ENCODE measurements at places on chromosomes 12 and 14.

GRCh38 chr12:131639270-131639940 lies 71.5 kb upstream of the SFSWAP start:
- DNase-seq = no peak

DNA sequence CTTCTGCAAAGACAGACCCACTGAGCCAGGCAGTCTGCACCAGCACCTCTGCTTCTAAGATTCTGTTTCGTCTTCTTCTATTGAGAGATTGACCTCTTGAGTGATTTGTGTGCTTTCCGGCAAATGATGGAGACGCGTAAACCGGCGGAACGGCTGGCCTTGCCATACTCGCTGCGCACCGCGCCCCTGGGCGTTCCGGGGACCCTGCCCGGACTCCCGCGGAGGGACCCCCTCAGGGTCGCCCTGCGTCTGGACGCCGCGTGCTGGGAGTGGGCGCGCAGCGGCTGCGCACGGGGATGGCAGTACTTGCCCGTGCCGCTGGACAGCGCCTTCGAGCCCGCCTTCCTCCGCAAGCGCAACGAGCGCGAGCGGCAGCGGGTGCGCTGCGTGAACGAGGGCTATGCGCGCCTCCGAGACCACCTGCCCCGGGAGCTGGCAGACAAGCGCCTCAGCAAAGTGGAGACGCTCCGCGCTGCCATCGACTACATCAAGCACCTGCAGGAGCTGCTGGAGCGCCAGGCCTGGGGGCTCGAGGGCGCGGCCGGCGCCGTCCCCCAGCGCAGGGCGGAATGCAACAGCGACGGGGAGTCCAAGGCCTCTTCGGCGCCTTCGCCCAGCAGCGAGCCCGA lies 703 bp downstream of the ASCL4 start:
- DNase-seq = no peak

DNA sequence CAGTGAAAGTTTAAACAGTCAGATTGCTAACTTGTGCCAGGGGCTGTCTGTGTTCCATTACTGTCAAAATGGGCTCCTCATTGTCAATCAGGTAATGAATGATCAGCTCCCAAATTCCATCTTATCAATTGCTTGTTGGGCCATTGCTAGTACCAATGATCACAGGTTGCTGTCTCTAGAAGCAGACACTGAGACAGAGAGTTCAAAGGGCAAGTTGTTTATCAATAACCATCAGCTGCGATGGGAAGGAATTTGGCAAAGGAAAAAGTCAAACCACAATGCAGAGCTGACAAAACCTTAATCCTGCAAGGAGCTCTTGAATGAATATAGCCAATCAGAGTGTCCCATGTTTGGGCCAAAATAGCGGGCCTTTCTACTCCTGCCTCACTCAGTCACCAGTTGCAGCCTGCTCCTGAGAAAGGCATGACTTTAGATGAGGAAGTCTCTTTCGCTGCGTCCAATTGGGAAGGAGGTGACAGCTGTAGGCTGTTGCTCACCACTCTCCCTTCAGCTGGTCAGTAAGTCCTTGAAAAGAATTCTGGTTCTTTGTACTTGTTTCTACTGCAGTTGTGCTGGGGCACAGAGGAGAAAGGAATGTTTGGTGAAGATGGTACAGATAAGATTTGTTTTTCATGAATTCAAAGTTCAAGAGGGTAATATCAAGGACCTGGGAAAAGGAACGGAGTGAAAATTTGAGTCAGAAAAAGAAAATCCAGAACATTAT lies 179.2 kb upstream of the PDE3A start:
- DNase-seq = peak; percentile 25

GRCh38 chr12:91555436-91556415 lies 373.1 kb upstream of the DCN start:
- no peak for DNase-seq

GRCh38 chr14:49946320-49947141 lies 53.6 kb downstream of the ARF6 start:
- DNase-seq = no peak

DNA sequence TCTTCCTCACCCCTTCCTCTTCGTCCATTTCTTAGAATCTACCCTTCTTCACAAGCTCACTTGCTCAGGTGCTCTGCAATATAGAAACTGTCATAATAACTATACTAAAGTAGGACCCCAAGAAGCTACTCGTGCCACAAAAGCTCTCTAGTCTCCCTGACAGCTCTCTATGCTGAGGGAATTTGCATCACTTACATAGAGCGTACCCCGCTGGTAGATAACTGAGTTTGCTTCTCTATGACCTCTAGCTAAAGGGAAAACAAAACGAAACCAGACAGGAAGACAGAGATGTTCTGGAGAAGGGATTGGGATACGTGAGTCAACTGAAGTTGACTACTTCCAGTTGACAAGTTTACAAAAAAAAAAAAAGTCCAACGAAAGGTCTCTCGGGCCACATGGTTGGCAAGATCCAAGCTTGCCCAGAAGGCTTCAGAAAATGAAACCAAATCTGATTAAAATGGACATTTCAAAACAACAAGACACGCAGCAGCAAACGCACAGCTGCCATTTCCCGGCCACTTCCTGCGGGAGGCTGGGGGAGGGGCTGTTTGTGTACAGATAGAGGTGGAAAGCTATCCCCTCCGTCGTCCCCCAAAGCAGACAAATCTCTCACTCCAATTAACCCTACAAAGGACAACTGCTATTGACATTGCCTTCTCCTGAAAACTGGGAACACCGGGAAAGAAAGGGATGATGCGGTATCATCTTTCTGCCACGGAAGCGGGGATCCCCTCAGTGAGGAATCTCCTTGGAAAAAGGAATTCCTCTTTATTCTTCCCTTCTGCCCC lies 1.3 kb downstream of the BAZ2A start:
- DNase-seq = peak; percentile 66

DNA sequence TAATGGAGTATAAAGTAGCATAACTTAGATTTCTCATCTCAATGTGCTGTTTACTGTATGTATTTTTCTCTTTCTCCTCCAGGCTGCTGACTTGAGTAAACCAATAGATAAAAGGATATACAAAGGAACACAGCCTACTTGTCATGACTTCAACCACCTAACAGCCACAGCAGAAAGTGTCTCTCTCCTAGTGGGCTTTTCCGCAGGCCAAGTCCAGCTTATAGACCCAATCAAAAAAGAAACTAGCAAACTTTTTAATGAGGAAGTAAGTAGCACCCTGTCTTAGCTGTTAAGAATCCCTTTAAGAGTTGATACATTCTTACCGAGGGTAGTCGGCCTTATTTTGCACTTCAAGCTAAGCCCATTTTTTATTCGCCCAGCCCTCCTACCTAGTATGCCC lies 55.2 kb downstream of the WDR20 start:
- no peak for DNase-seq

- DNase-seq = no peak
These were observed 8.7 kb upstream of the ITFG2 start for GRCh38 chr12:2803635-2804392.

GRCh38 chr14:75675265-75675960 lies 14.4 kb downstream of the TTLL5 start:
- no peak for DNase-seq

GRCh38 chr12:59149995-59150642 lies 229.8 kb upstream of the LRIG3 start:
- peak; percentile 79 for DNase-seq

- no peak for DNase-seq
These were observed 157.0 kb downstream of the MYRFL start for GRCh38 chr12:69981881-69982475.

- DNase-seq = no peak
These were observed 54.1 kb upstream of the NUAK1 start for GRCh38 chr12:106192659-106193393.

DNA sequence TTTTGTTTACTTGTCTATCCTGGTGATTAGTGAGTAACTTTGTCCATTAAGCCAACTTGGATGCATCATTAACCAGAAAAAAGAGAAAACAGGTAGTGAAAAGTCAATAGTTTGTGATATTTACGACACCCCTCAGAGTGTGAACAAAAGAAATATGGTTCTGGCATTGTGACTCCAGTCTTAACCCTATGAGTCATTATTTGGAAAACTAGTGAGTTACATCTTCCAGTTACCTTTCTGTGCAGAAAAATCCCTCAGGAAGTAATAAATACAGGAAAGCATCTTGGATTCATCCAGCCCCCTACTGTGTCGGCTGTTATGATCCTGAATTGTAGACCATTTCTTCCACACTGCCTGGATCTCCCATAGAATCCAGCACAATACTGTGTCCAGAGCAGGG lies 379.1 kb downstream of the GALC start:
- DNase-seq = no peak

DNA sequence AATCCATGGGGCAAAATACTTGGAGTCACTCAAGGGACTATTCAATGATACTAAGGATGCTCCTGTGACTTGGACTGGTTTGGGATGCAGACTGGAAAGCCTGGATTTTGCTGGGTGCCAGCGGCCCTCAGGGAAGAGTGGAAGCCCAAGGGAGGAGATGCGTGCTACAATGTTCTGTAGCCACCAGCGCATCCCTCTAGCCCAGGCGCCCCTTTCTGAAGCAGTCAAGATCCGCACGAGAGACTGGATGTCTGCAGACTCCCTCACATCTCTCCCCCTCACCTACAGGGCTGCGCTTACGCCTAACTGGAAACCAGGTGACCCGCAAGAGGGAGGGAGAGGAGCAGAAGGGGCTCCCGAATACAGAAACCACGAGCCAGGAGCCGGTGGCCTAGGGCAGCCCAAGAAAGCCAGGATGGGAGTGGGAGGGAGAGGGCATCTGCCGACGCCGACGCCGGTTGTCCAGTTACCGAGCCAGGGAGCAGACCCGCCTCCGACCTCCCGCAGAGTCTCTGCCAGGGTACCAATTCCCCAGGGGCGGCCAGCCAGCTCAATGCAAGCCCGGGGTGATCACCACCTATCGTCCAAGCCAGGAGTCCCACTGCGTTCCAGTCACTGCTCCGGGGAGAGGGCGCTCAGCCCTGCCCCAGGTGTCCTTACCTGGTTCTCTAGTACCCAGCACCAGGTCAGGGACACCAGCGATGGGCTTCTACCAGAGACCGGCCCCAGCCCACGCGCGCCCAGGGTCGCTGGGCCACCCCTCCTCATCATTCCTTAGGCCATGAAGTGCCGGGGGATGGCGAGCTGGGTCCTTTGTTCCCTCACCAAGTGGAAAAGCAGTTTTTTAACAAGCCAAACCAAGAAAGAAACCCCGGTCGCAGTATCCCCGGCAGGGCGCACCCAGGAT lies 1.2 kb downstream of the NTN4 start:
- DNase-seq = no peak

DNA sequence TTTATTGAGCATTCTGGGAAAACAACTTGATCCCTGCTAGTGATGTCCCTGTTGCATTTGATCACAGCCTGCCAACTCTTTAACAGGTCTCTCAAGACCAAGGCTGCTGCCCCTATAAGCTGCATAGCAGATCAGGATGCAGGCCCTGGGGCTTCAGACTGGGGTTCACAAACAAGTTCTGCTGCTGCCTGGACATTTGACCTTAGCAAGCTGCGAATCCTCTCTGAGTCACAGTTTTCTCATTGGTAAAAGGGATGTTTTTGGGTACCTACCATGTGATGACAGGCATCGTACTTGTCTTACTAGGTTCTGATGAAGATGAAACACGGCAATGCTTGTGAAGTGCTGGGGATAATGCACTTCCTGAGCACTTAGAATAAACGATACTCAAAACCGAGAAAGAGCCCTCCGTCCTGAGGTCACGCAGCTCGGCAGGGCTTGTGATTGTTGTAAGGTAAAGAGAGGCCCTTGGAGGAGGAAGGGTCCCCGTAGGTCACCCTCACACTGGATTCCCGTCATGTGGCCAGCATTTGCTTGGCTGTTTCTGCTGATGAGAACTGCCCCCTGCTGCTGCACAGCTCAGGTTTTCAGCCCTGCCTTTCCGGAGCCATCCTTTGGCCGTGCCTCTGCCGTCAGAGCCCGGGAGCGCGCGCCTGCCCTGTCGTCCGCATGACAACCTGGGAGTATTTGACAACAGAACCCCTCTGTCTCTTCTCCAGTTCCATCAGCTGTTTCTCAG lies 39.1 kb downstream of the TSPAN9 start:
- DNase-seq = no peak

- no peak for DNase-seq
These were observed 95.7 kb downstream of the SCN8A start for GRCh38 chr12:51686727-51687126.

DNA sequence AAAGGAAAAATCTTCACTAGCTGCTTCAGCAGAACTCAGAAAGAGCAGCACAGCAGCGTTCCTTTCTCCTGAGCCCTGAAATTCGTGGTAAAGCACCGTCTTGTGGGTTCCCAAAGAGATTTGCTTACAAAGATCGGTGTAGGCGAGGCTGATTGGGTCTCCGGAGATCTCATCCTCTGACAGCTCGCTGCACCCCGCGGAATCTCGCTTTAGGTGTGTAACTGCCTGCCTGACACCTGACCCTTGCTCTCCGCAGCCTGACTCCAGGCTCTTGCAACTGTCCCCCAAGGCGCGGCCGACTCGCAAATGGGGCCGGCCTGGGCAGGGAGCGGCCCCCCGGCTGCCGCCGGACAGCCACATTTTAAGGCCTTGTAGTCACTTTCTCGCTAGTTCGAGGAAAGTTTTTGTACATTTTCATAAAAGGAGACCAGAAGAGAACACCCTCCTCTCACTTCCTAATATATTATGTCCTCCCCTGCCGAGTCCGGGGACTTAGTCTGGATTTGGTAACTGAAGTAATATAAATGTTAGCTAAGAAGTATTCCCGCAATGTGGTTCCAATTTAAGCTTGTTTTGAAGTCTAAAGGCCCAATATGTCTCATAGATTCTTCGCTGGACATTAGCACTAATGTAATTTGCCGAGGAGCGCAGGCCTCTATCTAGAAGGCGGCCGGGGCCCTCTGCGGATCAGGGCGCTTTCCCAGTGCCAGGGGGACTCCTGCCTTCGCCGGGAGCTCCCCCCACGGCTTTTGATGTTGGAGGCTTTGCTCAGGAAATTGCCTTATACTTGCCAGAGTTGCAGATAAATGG lies 177.3 kb upstream of the CDKN3 start:
- DNase-seq = no peak

DNA sequence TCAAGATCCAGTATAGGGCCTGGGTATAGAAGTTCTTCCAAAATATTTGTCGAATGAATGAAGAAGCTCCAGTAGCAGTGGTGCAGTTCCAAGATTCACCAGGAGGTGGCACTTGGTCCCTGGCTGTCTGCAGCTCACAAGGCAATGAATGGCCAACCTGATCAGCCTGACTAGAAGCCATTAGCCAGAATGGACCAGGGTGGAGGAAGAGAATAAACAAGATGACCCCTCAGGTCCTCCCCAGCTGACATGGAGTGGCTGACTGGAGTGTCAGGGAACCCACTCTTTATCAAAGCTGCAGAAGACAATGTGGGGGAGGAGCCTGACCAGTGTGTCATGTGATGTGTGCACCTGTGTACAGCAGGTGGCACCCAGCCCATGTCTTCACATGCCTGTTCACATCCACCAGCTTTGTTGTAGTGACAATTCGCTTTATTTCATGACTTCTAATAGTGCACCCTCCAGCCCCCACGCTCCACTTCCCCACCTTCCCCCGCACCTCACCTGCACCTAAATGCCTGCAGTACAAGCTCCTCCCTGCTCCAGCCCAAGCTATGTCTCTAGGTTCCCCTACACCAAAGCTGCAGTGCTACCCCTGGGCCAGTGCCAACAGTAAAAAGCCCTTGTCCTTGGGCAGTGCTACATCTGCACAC lies 3.0 kb downstream of the LTBP2 start:
- peak; percentile 98 for DNase-seq

Data from inflammatory macrophage treated with lipopolysaccharide for 1 hour (primary cell).